Activated CD4-positive, alpha-beta T cell treated with anti-CD3 and anti-CD28 coated beads for 4 hours (primary cell): ENCODE measurements at places on chromosomes 3 and 15.

DNA sequence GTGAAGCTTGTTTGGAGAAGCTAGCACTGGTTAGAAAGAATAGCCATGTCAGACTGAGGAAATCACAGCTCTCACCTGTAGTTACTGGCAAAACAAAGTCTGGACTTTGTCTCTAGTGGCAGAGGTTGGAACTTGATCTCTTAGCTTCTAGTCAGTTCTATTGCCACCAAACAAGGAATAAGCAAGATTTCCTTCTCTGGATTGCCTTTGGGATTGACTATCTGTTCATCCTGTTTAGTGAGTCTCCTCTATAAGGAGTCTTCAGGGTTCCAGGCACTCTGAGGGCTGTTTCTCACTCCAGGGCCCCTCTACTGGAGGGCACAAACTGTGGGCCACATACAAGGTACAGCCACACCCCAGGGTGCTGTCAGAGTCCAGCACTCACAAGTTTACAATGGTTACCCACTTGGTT is 426.6 kb upstream of the THBS1 start:
- no peak for DNase-seq

DNA sequence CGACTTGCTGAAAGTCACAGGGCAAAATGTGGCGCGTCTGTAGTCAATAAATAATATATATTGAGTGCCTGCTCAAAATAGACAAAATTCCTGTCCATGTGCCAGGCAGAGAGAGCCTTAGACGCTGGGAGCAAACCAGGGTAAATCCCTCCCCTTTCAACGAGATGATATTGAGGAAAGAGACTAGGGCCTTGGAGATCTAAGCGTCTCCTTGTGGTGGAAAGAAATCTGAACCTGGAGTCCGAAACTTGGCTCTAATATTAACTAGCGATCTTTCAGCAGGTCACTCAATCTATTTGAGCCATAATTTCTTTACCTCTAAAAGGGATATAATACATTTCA is 348 bp upstream of the DPP8 start:
- no peak for DNase-seq

- no peak for DNase-seq
These were observed 54.7 kb upstream of the TAMM41 start for GRCh38 chr3:11901286-11901875.

DNA sequence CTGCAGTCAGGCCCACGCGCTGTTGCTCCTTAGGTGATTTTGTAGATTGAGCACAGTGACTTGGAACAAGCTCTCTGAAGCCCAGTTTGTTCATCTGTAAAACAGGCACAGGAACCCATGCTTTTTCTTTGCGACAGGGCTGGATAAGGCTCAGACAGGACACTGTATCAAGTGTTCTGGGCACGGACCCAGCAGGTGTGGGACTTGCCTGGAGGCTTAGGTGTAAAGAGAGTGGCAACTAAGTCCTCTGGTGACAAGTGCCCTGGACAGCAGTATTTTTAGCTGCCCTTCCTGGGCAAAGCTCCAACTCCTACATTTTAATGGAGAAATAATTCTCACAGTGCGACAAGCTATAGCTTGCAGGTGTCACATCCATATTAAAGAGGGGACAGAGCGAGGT is 32.2 kb downstream of the CD276 start:
- no peak for DNase-seq

- no peak for DNase-seq
These were observed 47.9 kb upstream of the FURIN start for GRCh38 chr15:90820481-90820880.

- DNase-seq: no peak
These were observed 36.0 kb downstream of the FBN1 start for GRCh38 chr15:48609486-48609885.

DNA sequence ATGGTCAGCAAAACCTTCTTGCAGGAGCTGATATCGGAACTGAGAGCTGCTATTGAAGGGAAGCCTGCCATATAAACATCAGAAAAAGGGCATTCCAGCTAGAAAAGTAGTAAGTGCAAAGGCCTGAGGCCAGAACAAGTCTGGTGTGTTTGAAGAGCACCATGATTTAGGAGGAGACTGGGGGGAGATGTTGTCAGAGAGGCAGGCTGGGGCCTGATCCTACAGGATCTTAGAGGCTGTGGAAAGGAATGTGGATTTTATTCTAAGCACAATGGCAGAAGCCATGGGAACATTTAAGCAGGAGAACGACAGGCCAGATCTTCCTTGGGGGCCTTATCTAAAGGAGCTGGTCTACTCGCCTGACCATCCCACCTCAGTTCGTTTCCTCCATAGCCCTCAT is 5.1 kb upstream of the MUC13 start:
- DNase-seq: no peak

DNA sequence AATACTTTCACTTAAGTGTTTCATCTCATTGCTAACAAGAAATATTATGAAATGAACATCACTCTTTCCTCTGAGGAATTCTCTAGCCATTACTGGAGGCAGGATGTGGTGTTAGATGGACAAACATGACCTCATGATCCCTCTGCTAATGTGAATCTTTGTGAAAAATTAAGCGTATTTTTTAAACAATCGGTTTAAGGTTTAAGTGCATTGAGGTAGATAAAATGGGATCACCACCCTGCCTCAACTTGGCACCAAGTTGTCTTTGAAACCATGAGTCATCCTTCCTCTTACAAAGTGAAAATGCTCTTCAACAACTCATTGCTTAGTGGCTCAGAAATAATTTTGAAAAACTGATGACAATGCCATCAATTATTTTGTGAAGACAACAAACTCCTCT is 76.0 kb upstream of the DCBLD2 start:
- no peak for DNase-seq

DNA sequence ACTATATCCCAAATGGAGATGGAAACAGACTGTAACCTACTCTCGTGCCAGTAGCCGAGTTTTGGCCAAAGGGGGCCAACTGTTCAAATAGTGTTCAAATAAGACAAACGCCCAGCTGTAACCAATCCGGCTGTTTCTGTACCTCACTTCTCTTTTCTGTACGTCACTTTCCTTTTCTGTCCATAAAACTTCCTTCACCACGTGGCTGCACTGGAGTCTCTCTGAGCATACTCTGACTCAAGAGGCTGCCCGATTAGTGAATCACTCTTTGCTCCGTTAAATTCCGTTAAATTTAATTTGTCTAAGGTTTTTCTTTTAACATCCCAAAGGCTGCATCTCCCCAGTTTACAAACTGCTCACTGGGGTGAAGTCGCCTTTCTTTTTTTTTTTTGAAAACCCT is 219.2 kb upstream of the P2RY1 start:
- no peak for DNase-seq

DNA sequence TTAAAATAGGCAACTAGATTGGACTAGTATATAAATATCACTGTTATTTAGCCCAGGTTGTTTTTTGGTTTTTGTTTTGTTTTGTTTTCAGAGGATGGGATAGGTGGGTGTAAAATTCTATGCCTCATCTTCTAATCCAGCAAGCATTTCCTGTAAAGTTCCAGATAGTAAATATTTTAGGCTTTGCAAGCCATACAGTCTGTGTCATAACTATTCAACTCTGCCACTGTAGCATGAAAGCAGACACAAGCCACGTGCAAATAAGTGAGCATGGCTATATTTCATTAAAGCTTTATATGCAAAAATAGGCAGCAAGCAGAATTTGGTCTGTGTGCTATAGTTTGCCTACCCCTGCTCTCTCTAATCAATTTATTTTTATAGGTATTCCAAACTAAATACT is 657.3 kb upstream of the TGFBR2 start:
- DNase-seq: no peak

DNA sequence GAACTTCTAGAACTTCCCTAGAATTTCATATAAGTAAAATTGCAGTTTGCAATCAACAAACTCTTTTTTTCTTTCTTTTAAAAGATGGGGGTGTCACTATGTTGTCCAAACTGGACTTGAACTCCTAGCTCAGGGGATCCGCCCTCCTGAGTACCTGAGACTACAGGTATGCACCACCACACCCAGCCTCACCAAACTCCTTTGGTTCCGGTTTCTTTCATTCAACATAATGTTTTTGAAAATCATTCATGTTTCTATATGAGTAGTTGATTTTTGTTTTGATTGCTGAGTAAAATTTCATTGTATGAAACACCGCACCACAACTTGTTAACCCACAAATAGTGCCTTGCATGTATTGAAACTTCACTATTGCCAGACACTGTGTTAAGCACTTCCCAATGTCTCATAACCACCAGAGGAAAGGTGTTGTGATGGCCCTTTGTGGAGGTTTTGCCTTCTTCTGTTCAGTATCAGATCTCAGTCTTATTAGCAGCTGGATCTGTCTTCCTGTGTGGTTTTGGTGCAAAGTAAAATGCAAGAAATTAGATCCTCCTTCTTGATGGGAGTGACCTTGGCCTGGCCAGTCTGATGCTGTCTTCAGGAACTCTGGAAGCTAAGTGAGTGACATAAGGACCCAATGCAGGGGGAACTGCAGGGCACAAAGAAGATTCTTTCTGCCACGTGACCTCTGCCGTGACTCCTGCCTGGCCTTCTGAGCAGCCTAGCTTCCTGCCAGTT is 78.8 kb upstream of the UBE2E1 start:
- no peak for DNase-seq

- no peak for DNase-seq
These were observed 56.3 kb downstream of the GPR171 start for GRCh38 chr3:151146731-151147091.

DNA sequence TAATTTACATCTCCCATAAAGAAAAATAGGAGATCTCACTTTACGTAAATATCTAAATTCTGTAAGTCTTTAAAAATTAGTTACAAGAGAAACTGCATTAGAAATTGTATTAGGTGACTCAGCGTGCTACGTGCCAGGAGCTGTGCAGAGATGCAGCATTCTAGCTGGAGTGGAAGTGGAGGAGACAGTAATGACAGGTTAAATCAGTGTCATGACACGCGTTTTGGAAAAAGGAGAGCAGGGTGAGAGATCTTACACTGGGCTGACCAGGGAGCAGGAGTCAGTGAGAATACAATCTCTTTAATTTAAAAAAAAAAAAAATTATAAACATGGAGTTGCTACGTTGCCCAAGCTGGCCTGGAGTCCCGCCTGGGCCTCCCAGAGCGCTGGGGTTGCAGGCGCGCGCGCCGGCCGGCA is 635 bp downstream of the TUBGCP5 start:
- DNase-seq: peak; percentile 14

DNA sequence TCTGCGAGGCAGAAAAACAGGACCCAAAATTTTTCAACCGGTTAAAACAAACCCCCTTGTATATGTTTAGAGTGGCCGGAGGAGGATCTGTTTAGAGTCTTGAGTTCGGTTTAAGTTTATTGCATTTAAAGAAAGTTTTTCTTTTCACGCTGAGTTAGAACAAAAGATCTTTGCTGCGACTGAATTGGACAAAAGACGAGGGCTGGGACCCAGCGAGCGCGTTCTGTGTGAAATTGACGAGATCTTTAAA is 9.8 kb downstream of the NR2F2 start:
- DNase-seq: no peak

DNA sequence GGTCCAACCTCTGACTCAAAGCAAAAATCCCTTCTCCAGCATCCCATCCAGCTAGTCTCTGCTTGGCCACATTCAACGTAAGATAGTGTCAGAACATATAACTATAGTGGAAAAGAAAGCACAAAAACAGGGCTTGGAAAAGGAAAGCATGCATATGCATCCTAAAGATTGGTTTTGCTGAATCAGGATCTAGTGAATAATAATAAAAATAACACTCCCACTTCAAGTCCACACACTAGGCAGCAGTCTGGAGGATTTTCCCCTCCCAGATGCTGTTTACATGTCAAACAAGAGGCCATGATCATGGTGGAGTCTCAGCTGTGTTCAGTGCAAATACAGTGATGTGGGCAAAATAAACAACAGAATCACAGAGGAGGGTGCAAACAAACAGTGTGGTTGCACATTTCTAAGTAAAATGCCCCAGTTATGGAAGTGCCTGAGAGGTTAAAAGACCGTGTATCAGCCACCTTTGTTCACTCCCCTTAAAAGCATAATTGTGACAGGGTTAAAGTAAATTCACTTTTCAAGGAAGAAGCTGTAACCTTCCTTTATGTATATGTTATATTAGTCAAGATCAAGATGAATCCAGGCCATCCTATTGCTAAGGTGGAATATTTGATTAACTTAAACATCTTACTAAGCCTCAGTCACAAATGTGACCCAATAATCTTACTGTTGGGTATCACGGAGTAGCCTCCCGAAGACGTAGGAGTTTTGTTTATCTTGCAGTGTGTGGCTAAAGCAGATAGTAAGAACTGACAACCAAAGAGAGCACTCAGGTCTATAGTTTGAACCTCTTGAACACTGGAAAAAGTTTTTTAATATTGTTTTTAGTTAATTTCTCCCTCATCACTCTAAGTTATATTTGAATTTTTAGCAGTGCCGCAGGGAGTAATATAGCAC is 424.5 kb downstream of the SOX2 start:
- no peak for DNase-seq

DNA sequence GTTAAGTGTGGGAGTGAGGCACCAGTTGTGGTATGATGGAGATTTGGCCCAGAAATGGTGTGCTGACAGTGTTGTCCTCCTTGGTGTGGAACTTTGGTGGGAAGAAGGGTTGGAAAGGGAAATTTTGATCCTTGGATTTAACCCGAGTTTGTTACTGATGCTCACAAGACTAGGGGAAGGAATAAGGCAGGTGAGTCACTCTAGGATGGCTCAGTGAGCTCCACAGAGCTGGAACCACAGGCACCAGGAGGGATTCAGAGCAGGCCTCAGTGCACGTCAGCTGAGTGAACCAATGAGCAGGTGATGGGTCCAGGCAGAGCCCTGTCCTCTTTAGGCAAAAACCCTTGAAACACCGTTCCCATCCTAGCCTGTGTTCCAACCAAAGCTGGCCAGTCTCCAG is 11.4 kb downstream of the CHRD start:
- DNase-seq: no peak

GRCh38 chr3:13608969-13609725 is 60.2 kb downstream of the FBLN2 start:
- no peak for DNase-seq

DNA sequence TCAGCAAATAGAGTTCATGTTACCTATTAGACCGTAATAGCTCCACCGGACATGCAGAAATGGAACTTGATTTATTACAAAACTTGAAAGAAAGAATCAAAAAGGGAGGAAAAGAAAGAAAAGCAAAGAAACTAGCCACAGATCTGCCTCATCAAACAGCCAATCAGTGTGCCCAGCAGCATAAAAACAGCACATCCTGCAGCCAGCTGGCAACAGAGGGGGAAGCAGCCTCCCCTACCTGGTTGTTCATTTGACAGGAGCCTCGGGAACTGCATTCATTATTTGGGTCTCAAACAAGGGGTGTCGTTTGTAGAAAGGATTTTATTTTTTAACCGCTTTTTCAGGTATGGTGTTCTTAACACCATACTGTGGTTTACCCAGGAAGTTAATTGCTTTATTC is 181.5 kb upstream of the TOPAZ1 start:
- DNase-seq: no peak

GRCh38 chr3:153247331-153248330 is 85.6 kb downstream of the RAP2B start:
- DNase-seq: no peak

- DNase-seq: peak; percentile 84
These were observed 752 bp downstream of the C15orf39 start for GRCh38 chr15:75202251-75203016.
